Fibroblast of skin of back (primary cell): ENCODE measurements at places on chromosomes 3 and 15.

GRCh38 chr3:177210744-177211502 is 13.6 kb upstream of the TBL1XR1 start:
- no peak for DNase-seq

DNA sequence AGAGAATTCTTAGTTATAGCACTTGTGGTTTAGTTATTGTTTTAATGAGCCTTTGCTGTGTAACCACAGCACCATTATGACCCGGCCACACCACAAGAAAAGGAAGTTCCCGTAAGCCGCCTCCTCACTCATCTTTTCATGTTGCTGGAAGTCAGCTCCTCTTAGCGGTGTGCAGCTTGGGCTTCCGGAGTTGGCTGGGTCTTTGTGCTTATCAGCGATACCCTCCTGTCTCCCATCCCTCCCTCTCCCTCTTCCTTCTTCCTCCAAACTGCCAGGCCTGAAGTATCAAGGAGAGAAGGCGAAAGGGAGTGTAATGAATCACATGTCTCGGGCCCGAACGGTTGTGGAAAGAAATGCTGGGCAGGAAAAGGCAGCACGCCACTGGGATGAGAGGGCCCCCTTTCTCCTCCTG is 353.5 kb downstream of the MCTP2 start:
- no peak for DNase-seq

DNA sequence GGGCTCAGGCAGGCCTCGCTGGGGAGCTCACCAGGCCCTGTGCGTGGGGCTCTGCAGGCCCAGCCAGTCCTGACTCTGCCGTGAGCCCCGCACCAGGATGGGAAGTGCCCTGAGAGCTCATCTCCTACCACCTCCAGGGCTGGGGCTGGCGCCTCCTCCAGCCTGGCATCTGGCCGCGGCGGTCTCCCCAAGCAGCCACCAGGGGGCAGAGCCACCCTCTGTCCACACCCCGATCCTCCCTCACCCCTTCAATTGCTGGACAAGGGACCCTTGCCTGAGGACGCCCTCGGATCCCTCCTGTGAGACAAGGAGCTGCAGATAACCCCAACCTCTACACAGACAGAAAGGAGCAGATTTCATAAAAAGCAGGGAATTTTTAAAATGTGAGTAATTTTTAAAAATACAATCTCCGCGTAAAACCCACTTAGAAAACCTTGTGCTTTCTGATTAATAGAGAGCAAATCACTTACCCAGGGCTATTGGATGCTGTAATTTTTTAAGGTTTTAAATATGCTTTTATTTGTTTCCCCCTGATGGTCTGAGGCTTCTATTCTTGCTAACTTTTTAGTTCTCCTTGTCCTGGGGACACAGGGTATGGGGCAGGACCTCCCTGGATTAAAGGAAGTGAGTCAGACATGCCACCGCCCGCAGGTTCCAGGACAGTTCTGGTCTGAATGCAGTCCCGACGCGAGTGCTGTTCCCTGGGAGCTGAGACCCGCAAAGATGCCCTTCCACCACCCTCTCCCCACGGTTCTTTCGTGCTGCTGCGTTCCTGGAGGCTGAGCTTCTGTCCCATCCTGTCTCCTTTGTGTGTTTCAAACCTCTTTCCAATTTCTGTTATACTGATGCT is 52.3 kb upstream of the CHRNA7 start:
- DNase-seq, result peak; percentile 38

DNA sequence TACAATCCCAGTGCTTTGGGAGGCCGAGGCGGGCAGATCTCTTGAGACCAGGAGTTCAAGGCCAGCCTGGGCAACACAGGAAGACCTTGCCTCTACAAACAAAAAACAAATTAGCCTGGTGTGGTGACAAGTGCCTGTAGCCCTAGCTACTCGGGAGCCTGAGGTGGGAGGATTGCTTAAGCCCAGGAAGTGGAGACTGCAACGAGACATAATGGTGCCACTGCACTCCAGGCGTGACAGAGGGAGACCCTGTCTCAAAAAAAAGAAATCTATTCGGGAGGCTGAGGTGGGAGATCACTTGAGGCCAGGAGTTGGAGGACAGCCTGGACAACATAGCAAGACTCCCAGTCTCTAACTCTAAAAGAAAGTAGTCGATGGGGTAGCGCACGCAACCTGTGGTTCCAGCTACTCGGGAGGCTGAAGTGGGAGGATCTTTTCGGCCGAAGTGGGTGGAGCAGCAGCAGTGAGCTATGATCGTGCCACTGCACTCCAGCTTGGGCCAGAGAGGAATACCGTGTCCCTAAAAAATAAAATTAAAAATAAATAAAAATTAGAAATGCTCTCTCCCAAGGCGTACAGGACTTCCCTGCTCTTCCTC is 775 bp downstream of the C3orf33 start:
- DNase-seq, result no peak

DNA sequence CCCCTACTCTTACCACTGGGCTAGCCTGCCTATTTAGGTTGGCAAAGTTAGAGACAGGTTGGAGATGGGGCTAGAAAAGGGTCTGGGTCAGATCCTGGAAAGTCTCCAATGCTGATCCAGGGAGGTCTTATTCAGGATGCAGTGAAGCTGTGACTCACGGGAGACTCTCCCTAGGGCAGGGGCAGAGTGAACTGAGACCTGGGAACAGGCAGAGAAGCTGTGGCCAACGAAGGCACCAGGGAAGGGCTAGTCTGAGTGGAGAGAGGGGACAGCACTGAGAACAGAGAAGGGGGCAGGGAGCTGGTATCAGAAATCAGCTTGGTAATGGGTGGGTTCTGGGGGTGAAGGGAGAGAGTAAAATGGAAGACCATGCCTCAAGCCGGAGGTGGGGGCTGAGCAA is 2.2 kb downstream of the LTF start:
- DNase-seq, result no peak

- DNase-seq, result no peak
Observed at GRCh38 chr15:94008104-94009074, 223.0 kb upstream of the MCTP2 start.

DNA sequence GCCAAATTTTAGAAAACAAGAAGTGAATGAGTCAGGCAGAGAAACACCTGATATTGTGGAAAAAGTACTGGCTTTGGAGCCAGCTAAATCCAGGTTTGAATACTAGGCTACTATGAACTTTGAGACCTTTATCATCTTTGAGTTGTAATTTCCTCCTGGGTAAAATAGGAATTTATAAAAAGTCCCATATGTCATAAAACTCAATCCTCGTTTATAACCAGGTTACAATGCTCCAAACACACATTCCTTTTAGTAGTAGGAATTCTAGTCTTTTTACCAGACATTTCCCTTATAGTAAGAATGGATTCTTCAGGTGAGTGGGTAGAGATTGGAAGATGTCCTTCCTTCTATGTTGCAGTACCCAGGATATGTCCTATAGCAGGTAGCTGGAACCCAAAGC is 16.7 kb upstream of the DPH6 start:
- DNase-seq, result no peak

- DNase-seq, result peak; percentile 40
Observed at GRCh38 chr15:63449731-63450130, 54.7 kb upstream of the USP3 start.

DNA sequence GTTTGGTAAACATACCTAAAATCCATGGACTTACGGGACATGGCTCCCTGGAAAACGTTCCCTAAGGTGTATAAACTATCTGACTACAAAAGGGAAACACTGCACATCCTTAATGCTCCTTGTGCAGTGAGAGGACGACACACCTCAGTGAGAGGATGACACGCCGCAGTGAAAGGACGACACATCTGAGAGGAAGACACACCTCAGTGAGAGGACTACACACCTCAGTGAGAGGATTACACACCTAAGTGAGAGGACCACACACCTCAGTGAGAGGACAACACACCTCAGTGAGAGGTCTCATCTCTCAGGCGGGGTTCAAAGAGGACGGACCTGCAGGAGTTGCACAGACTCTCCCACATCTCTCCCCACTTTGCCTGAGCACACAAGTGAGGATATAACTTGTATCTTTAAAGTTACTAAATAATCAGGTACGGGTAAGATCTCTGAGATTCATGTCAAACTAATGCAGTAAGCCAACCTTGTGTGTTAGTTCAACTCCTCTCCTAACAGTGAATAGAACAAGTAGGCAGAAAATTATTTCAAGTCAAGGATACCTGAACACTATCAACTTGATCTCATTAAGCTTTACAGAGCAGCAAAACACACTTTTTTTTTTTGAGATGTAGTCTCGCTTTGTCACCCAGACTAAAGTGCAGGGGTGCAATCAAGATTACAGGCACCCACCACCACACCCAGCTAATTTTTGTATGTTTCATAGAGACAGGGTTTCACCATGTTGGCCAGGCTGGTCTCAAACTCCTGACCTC is 32.1 kb downstream of the HERC2 start:
- DNase-seq, result no peak

- no peak for DNase-seq
Observed at GRCh38 chr3:47568901-47569300, 9.8 kb downstream of the CSPG5 start.

DNA sequence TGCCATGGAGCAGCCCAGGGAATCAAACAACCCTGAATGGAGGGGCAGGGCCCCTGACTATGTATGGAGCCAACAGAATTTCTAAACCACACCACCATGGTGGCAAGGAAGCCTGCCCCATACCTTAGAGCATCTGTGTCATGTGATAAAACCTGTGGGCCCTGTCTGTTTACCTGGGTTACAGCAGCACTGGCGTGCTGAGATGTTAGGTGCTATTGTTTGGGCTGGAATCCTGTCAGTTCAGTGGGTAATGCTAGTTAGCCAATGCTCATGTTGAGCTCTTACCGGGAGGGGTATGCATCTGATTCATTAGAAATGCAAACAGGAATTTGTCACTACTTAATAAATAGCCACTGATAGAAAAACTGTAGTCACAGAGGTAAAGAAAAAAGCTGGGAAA is 63.5 kb upstream of the ETV5 start:
- DNase-seq, result no peak

- DNase-seq, result peak; percentile 26
Observed at GRCh38 chr15:29568840-29569532, 253.3 kb downstream of the TJP1 start.

DNA sequence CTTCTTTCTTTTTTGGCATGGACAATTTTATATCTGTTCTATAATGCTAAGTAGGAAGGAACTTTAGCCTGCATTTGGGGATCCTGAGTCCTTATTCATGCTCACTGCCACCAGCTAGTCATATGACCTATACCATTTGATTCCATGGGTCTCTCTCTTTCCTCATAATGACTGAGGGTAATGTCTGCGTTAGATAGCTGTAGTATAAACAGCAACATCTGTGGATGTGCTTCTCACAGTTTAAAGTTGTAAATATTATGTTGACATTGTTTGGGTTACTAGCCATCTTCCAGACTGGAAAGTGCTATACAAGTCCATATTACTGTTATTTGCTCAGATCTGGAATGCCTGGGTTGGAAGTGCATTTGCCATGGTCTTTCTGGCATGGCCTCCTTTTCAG is 274.9 kb upstream of the SEMA6D start:
- DNase-seq, result no peak

DNA sequence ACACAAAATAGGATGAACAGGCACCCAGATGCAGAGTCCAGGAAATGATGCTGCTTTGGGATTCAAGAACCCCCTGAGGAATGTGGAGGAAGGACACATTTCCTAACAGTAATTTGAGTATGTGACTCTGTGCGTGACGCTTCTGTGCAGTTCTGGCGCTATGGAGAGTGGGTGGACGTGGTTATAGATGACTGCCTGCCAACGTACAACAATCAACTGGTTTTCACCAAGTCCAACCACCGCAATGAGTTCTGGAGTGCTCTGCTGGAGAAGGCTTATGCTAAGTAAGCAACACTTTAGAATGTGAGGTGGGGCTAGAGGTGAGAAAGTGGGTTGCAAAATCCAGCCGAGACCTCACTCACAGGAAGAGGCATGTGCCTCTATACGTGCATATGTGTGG is 28.3 kb downstream of the CAPN3 start:
- no peak for DNase-seq

- DNase-seq, result no peak
Observed at GRCh38 chr3:197283045-197283444, 15.4 kb downstream of the DLG1 start.

DNA sequence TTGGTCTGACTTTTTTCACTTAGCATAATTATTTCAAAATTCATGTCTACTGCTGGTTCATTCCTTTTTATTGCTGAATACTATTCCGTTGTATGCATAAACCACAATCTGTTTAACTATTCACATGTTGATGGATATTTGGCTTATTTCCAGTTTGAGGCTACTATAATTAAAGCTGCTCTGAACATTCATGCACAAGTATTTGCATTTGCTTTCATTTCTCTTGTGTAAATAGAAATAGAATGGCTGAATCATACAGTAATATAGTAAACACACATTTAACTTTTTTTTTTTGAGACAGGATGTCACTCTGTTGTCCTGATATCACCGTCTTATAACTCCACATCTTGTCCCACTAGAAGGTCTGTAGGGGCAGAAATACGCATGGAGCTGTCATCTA is 57.3 kb downstream of the NMNAT3 start:
- DNase-seq, result no peak

GRCh38 chr15:101153801-101154656 is 97.8 kb downstream of the CHSY1 start:
- no peak for DNase-seq

- DNase-seq, result no peak
Observed at GRCh38 chr15:83422541-83422940, 24.6 kb upstream of the SH3GL3 start.

- no peak for DNase-seq
Observed at GRCh38 chr15:53710906-53711305, 48.6 kb downstream of the WDR72 start.

DNA sequence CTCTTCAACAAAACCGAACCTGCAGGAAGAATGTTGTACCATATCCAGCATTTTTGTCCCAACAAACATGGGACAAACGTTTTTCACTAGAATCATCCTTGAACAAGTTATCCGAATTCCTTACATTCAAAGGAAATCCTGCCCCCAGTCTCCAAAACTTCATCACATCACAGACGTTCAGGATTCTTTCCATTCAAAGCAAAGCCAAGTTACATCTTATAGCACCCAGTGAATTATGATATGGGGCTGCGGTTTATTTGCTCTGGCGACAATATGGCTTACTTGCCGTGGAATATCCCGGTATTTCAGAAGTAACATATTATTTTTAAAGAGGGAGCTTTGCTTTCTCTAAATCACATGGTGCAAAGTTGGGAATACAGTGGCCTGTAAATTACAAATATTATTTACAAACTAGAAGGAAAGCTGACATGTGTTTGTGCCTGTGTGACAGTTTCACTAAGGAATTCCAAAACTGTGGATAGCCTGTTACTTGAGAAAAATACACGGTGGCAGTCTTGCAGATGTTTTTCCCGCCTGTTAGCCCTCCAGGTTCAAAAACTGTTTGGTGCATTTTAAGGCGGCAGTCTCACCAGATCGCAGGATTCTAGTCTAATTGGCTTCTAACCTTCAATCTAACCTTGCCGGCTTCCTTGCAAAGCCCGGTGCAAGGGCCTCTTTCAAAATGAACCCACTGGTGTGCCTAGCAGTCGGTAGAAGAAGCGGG is 736 bp upstream of the MBNL1 start:
- peak; percentile 83 for DNase-seq

GRCh38 chr15:36867436-36867835 is 232.9 kb downstream of the MEIS2 start:
- DNase-seq, result no peak

- no peak for DNase-seq
Observed at GRCh38 chr3:8001712-8002111, 499.9 kb upstream of the LMCD1 start.

GRCh38 chr3:37453393-37454389 is 279.3 kb upstream of the LRRFIP2 start:
- DNase-seq, result no peak

- DNase-seq, result peak; percentile 38
Observed at GRCh38 chr3:102979191-102979590, 544.4 kb downstream of the ZPLD1 start.

GRCh38 chr3:122969585-122970469 is 57.7 kb downstream of the SEMA5B start:
- DNase-seq, result peak; percentile 63
